ENCODE measurements at places on chromosomes 11 and 22.

GRCh38 chr22:24390576-24390975 lies 36.8 kb upstream of the ADORA2A start:
- DNase-seq, result no peak

DNA sequence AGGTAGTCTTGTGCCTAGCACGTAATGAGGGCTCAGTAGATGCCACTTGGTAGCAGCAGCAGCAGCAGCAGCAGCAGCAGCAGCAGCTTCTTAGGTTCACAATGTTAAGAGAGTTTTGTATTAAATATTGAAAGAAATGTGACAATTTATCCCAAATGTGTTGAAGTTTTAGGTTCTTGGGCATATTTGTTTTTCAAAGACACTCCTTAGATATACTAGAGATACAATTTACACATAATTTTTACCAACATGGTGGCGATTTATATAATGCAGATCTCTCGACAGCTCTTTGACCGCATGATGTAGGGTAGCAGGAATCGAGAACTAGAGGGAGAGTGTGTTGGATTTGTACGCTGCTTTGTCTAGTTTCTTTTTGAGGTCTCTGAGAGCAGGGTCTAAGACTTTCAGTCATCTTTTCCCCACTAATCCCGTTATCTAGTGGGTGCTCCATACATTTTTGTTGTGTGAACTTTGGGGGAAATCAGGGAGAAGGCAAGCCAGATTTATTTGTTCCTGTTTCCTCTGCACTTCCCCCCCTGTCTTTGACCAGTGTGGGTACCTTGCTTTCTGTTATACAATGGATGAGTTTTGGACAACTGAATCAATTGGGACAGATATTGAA lies 1.4 kb downstream of the FDX1 start:
- no peak for DNase-seq

DNA sequence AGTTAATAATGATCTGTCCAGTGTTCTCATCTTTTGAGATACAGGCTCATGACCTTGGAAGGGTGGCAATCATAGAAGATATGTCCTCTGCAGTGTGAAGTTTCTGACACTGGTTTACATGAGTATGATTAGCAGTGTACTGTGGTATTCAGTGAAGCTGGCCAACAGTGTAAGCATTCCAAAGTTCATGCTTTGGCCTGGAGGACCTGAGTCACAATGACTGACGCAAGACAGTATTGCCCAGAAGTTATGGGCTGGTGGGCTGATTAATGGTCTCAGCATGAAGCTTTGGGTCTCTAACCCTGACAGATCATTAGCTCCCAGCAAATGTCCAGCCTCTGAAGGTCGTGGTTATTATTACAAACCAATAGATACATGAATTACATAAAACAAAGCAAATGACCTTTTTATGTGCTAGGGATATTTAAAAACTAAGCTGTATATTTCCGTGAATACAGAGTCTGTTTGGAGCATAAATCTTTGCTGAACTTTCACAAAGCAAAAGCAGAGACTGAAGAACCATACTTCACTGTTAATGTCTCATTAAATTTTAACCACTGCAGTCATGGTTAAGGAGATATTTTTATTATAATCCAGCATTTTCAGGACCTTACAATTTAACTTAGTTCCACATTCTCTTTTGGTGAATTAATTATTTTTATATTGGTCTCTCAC lies 28.3 kb upstream of the USP47 start:
- no peak for DNase-seq

- no peak for DNase-seq
Measured at GRCh38 chr11:22808571-22809197, 20.9 kb downstream of the SVIP start.

- DNase-seq, result no peak
Measured at GRCh38 chr11:78365381-78365792, 52.2 kb downstream of the GAB2 start.

DNA sequence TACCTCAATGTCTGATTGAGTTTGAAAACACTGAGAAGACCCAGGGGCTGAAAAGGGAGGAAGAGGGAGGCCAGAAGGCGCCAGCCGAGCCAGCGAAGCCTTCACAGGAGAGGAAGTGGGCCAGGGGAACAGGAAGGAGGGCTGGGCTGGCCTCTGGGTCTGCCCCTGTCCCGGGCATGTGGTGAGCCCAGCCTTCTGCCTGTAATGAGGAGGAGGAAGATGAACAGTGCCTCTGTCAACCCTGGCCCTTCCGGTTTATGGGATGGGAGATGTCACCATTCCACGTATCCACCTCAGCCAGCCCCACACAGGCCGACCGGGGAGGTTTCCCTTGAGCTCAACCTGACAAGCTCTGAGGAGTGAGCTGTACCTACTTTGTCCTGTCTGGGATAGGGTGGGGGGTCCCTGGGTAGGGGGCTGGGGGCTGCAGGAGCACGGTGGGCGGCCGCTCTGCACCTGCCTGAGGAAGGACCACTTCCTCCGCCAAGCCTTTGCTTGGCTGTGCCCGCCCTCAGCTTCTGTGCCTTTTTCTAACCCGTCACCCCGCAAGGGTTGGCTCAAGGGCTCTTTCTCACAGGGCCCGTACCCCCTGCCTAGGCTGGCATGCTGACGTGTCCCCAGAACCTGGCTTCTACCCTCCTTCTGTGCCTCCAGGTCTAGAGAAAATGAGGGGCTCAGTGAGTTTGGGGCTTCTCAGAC lies 2.0 kb downstream of the PARVG start:
- no peak for DNase-seq

DNA sequence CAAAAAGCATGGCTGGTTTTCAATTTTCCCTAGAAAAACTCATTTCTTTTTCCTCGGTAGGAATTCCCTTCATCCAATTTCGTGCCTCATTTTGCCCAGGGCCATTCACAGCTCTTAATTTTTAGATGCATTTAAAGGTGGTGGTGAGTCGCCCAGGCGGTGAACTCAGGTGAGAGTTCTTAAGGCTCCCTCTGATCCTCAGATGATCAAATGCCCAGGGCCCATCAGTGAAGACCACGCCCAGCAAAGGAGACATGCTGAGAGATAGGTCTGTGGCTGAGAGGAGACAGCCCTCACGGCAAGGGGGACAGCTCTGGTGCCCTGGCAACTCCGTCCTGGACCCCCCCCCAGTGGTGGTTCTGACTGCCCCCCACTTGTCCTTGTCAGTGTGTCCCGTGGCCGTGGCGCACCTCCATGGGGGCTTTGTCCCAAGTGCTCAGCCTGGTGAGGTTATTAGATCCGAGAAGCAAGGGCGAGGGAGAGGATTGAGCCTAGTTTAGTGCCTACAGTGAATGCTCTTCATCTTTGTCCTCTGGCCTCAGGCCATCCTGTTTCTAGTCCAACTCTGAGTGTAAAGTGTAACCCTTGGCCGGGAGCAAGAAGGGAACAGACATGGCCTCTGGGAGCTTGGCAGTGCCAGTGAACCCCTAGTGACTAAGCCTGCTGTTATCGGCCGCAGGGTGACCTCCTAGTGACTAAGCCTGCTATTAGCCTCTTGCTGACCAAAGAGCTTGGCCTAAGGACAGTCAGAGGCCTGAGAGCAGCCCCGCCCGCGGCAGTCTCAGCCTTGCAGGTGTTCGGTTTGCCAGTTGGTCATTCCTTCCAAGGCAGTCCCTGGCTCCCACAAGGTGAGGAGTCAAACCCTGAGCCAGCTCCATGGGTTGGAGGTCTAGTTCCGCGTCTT lies 83.5 kb downstream of the CTTN start:
- DNase-seq, result no peak

DNA sequence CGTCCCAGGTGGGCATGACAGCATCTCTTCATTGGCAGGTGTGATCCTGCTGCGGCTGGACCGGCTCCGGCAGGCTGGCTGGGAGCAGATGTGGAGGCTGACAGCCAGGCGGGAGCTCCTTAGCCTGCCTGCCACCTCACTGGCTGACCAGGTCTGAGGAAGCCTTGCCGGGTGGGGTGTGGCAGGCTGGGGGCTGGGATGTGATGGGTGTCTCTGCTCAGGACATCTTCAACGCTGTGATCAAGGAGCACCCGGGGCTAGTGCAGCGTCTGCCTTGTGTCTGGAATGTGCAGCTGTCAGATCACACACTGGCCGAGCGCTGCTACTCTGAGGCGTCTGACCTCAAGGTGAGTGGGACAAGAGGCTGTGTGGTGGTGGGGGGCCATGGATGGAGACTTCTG lies 3.5 kb downstream of the LARGE2 start:
- DNase-seq, result no peak

- DNase-seq, result no peak
Measured at GRCh38 chr11:40924915-40925314, 534.5 kb downstream of the LRRC4C start.

GRCh38 chr11:114287154-114287553 lies 9.0 kb upstream of the NNMT start:
- DNase-seq, result no peak

- no peak for DNase-seq
Measured at GRCh38 chr22:28817919-28818859, 17.8 kb upstream of the XBP1 start.

- DNase-seq, result no peak
Measured at GRCh38 chr11:134660416-134660815, 248.4 kb upstream of the B3GAT1 start.

DNA sequence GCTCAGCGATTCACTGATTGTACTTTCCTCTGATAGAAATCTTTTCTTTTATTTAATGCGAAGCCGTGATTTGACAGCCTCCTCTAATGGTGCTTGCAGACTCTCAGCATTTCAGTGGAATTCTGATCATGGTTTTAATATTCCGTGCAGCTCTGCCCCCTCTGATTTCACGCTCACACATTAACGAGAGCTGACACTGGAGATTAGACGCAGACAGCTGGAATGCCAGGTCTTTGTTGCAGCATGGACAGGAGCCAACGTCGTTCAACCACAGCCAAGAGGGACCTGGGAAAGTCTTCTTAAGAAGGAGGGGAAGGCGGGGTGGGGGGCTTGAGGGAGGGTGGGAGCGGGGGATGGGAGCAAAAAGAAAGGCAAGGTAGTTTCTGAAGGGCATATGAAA lies 186.4 kb downstream of the BLID start:
- DNase-seq, result no peak

GRCh38 chr11:66902486-66903177 lies 45.8 kb downstream of the LRFN4 start:
- no peak for DNase-seq

GRCh38 chr11:103652013-103652412 lies 384.4 kb upstream of the DDI1 start:
- no peak for DNase-seq

- DNase-seq, result no peak
Measured at GRCh38 chr11:19432370-19433061, 191.8 kb upstream of the E2F8 start.

DNA sequence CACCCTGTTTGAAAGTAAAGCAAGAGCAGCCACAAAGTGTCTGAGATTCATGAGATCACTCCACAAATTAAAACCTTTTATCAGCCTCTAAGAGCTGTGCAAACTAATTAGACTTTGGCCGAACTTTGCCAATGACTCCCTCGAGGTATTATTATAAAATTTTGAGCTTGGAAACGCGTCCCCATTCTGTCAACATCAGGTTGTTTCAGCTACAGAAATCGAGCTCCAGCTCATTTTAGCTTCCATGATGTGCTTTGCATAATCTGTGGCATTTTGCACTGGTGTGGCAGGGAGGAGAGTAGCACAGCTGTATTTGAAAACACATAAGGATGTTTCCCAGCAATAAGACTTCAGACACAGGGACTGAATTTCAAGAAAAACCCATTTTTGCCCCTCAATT lies 872.2 kb downstream of the NTM start:
- no peak for DNase-seq

- no peak for DNase-seq
Measured at GRCh38 chr11:109707411-109707810, 285.4 kb downstream of the C11orf87 start.

DNA sequence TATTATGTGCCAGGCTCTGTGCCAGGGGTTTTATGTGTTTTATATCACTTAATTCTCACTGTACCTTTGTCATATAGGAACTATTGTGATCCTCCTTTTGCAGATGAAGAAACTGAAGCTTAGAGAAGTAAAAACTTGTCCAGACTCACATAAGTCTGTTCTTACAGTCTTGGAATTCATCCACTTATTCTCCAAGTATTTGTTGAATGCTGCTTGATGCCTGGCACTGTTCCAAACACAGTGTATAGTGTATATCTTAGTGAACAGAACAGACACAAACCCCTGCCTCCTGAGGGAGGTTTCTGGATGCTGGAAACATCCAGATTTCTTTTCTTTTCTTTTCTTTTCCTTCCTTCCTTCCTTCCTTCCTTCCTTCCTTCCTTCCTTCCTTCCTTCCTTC lies 29.0 kb upstream of the FGF3 start:
- DNase-seq, result no peak

GRCh38 chr22:39641660-39642310 lies 71.2 kb downstream of the CACNA1I start:
- DNase-seq, result no peak

GRCh38 chr11:13055200-13055599 lies 46.1 kb downstream of the RASSF10 start:
- DNase-seq, result no peak

GRCh38 chr11:82889133-82890001 lies 10.9 kb downstream of the PRCP start:
- no peak for DNase-seq
